Non-pigmented ciliary epithelial cell (primary cell): ENCODE measurements at places on chromosomes 6 and 20.

GRCh38 chr6:80183019-80183795 is 76.7 kb downstream of the BCKDHB start:
- DNase-seq, result no peak

DNA sequence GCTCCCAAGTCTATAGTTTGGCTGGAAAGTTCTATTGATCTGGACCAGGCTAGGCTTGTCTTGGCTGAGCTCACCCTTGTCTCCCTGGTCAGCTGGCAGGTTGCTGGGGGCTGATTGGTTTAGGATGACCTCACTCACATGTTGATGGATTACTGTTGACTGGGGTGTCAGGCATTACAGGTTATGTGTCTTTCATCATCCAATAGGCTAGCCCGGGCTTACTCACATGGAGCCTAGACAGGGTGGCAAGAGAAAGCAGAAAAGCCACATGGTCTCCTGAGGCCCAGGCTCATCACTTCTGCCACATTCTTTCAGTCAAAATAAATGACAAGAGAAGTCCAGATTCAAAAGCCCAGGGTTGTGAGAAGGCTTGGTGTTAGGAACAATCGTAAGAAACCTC is 103.5 kb downstream of the BFSP1 start:
- no peak for DNase-seq

- DNase-seq, result no peak
These were observed 3.0 kb downstream of the PPP1R14C start for GRCh38 chr6:150145830-150146229.

DNA sequence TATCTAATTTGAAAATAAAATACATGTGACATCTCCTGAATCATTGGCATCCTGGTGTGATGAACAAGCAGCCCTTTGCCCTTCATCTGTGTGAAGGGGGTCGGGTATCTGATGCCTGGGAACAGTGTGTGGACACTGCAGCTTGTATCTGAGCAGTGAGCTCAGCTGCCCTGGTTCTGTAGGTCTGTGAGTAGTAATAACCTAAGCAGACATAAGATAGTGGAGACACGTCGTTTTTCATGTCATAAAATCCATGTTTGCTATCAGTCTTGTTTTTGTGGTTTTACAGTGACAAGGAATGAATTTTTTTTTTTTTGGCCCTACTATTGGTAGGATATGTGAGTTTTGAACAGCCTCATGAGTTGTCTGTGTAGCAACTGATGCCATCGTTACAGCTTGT is 133.0 kb downstream of the JARID2 start:
- no peak for DNase-seq

GRCh38 chr6:152091851-152092341 is 284.4 kb downstream of the ESR1 start:
- DNase-seq, result no peak

GRCh38 chr20:41978246-41978790 is 360.1 kb upstream of the CHD6 start:
- no peak for DNase-seq

GRCh38 chr6:123829302-123829953 is 25.8 kb downstream of the NKAIN2 start:
- peak; percentile 65 for DNase-seq

- DNase-seq, result no peak
These were observed 133.0 kb upstream of the ATXN1 start for GRCh38 chr6:16894301-16894700.

DNA sequence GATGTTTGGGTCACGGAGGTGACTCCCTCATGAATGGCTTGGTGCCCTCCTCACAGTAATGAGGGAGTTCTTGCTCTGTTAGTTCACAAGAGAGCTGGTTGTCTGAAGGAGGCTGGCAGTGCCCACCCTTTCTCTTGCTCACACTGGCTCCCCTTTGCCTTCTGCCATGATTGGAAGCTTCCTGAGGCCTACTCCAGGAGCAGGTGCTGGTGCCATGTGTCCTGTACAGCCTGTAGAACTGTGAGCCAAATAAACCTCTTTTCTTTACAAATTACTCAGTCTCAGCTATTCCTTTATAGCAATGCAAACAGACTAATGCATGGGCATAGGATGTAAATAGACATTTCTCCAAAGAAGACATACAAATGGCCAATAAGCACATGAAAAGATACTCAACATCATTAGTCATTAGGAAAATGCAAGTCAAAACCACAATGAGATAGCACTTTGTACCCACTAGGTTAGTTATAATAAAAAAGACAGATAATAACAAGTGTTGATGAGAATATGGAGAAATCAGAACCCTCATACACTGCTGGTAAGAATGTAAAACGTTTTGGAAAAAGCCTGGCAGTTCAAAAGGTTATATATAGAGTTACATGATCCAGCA is 17.7 kb downstream of the C20orf203 start:
- no peak for DNase-seq

- DNase-seq, result no peak
These were observed 66.5 kb downstream of the MYLK4 start for GRCh38 chr6:2684103-2684749.

DNA sequence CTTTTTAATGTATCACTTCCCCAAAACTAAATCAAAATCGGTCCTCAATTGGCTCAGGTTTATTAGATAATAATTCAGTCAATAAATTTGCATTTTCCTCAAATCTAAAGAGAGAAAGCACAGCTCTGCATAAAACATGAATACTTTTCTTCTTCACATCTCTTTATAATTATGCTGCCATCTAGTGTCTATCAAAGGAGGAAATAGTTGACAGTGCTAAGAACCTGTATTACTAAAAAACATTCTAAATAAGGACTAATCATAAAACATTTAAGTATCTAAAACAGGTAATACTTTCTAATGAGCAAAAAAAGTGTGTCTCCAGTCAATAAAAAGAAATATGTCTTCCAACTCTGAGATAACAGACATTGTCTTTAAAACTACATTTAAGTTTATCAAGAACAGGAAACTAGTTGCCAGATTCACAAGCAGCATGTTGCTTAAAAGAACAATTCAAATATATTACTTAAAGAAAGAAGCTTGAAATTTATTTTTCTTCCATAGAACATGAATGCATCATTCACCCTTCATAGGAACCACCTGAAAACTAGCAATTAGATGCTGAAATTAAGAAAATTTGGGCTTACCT is 56.5 kb upstream of the DST start:
- no peak for DNase-seq

GRCh38 chr20:38180781-38181180 is 15.7 kb upstream of the TGM2 start:
- no peak for DNase-seq

- no peak for DNase-seq
These were observed 56.1 kb upstream of the LAMP5 start for GRCh38 chr20:9458138-9458796.

- no peak for DNase-seq
These were observed 69.3 kb upstream of the BLCAP start for GRCh38 chr20:37596890-37597536.

DNA sequence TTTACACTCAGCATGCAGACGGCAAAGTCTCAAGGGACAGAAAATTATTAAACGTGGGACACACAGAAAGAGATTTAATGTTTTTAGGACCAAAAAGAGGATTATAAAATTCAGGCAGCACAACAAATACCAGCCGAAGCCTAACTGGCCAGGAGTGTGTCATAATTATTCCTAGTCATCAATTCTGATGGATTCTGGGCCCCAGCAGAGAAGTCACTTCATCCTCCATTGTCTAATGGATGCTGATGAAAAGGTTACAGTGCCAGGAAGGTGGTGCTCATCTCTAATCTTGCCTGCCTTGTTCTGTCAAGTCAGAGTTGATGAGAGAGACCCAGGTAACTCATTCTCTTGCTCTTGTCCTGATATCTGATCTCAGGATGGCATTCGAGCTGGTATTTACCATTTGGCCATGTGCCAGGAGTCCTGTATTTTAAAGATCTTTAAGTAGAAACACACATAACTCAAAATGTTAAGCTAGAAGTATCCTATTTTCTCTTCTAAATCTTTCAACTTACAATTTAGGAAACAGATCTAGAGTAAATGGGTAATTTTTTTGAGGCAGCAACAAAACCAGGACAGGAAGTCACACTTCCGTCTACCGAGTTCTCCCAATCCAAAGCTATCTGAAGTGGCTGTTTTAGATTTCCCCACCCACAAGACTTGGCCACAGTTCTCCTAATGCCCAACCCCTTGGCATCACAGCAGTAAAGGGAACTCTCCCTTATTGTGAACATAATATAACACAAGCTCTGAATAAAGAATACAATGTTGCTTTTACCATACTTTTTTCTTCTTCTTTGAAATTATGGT is 50.0 kb downstream of the ADAT2 start:
- no peak for DNase-seq

DNA sequence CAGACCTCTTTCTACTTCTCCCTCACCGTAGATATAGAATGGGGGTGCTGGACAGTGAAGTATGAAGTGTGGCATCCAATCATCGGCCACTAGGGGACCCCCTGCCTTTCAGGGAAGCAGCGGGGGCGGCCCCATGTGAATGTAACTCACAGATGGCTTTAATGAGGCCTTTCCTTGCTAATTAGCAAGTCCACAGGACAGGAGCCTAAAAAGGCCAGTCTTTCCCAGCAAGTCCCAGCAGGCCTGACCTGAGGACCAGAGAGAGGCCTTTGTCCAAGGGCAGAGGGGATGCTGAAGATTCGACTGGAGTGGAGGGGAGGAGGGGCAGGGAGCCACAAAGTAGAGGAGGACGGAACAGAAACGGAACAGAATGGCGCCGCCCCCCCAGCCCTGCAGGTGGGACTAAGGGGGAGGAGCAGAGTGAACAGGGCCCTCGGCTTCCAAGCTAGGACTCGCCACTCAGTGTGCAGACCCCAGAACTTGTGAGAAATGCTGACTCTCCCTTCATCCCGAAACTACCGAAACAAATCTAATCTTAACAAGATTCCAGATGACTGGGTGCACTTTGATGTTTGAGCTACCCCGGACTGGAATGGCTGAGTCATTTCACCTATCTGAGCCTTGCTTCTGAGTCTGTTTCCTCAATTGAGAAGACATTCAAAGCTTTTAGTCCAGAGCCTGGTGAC is 5.8 kb downstream of the C6orf132 start:
- peak; percentile 63 for DNase-seq

DNA sequence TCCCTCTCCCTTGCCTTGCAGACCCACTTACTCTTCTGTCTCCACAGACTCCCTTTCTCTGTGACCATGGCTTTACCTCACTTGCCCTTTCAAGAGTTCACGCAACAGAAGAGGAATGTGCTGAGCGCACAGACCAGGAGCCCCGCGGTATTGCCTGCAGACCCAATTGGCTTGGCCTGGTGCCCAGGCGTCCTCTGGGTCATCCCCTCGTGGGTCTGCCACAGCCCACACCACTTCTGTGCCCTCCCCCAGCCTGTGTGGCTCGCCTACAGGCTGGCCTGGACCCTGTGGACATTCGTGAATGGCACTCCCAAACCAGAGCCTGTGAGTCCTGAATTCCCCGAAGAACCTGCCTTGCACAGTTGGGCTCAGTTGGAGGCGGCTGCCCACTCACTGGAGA is 15.3 kb upstream of the NINL start:
- DNase-seq, result no peak

- no peak for DNase-seq
These were observed 57.9 kb downstream of the VEGFA start for GRCh38 chr6:43827898-43828297.

- DNase-seq, result no peak
These were observed 1339.0 kb upstream of the CITED2 start for GRCh38 chr6:140713495-140713894.

- no peak for DNase-seq
These were observed 137.8 kb downstream of the SOD2 start for GRCh38 chr6:159555082-159555875.

DNA sequence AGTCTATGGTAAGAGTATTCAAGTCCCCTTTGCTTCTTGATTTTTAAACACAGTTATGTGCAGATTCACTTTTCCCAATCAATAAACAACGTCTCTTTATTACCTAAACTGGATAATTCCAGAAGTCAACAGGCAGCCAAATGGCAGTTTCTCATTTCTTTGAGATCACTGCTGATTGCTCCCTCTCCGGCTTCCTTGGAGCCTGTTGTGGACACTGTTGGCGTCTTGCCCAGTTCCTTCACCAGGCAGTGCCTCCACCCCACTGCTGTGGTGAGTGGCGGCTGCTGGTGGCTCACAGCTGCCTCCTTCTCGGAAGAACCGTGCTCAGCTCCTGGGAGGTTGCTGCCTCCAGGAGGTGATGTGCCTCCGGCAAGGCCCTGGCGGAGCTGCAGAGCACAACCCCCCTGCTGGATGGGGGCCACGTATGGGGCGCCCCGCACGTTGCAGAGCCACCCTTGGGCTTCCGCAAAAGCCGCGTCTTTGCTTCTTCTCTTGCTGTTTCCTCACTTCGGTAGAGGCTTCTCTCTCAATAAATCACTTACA is 105.1 kb upstream of the CNKSR3 start:
- peak; percentile 53 for DNase-seq

- peak; percentile 66 for DNase-seq
These were observed 30.4 kb downstream of the AFDN start for GRCh38 chr6:167856999-167857660.

GRCh38 chr6:26607434-26608230 is 10.9 kb downstream of the ABT1 start:
- DNase-seq, result no peak

- DNase-seq, result no peak
These were observed 59.9 kb upstream of the TENT5A start for GRCh38 chr6:81812401-81812800.

GRCh38 chr6:52739627-52740026 is 23.6 kb downstream of the GSTA2 start:
- DNase-seq, result no peak

GRCh38 chr6:90478278-90478677 is 108.6 kb downstream of the MAP3K7 start:
- no peak for DNase-seq

DNA sequence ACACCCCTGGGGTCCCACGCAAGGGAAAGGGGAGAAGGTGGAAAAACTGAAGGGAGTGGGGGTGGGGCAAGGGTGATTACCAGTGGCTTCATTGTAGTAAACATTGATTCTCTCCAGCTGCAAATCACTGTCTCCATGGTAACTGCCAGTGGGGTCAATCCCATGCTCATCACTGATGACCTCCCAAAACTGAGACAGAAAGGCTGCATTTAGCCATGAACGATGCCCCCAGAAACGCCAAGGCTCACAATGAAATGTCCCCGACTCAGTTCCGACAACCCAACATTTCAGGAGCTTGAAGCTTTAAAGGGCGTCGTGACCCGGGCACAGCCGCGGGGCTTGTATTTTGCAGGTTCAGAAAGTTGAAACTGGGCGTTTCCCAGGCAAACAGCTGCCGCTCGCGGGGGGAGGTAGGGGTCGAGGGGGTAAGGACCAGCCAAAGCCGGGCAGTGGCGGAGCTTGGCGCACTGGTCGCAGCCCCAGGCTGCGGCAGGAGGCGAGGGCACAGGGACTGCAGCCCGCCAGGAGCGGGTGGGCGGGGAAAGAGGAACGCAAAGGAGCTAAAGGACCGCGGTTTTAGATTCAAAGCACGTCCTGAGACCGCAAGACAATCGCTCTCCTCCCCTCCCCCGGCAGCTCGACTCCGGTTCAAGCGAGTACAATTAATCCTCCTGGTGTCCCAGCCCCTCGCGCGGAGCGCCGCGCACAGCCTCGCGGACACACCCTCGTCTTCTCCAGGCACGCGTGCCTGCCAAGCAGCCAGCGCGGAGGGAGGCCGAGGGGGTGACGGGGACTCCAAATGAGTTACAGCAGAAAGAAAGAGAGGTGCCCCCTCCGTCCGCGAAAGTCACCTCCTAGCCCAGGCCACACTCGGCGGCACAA is 731 bp downstream of the TUBB2B start:
- DNase-seq, result no peak
